ENCODE measurements at places on chromosomes 4 and X.

- DNase-seq: no peak
- H3K4me1 ChIP-seq: no peaks in the 10 kb centered on the region
- no peaks in the 10 kb centered on the region for H3K27me3 ChIP-seq
- no peak overlapping the region for H3K27ac ChIP-seq
Observed at GRCh38 chr4:20591571-20591970, 108.7 kb upstream of the PACRGL start.

DNA sequence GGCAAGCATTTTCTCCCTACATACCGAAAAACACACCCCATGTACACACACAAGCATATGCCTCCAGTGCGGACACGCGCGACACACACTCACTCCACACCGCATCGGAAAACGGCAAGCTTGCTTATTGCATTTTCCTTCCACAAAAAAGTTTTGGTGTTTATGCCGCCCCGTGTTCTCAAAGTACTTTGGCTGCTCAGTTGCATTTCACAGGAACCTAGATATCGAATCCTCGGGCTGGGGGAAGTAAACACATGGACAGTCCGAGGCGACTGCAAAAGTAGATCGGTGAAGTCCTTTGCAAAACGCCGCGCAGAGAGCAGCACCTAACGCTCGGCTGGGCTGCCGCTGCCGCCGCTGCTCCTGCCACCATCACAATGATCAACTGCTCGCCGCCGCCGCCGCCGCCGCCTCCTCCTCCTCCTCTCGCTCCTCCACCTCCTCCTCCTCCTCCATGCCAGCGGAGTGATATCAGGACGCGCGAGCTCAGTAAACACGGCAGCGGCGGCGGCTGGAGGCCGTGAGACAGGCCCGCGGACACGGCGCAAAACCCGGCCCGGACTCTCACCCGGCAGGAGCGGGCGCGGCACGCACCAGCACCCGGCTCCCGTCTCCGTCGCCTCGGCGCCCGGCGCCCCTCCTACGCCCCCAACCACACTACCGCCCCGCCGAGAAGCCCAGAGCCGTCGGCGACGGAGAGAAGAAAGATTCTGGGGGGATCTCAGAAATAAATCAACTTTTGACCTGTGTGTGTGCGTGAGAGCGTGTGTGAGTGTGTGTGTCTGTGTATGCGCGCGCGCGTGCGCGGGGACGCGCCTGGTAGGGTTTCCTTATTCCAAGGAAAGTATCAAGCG lies at the start of gene MAML3:
MAML3 (minus strand) TSS at position 467 of the 854 bp plus-strand sequence. CDS start 857 bp downstream, outside the sequence.
- DNase-seq: peak; percentile 98
- H3K4me1 ChIP-seq: no peaks in the 10 kb centered on the region
- no peaks in the 10 kb centered on the region for H3K36me3 ChIP-seq
- peak within 1 kb of the TSS; percentile 94 for H3K4me3 ChIP-seq
- H3K27ac ChIP-seq: peak within 1 kb of the TSS; percentile 97

GRCh38 chr4:683247-683897 lies 5.6 kb downstream of the SLC49A3 start:
- H3K36me3 ChIP-seq: no peaks in the 10 kb centered on the region
- no peak overlapping the region for H3K27ac ChIP-seq
- H3K4me1 ChIP-seq: peaks cover 1% of the 10 kb centered on the region
- H3K27me3 ChIP-seq: no peaks in the 10 kb centered on the region

DNA sequence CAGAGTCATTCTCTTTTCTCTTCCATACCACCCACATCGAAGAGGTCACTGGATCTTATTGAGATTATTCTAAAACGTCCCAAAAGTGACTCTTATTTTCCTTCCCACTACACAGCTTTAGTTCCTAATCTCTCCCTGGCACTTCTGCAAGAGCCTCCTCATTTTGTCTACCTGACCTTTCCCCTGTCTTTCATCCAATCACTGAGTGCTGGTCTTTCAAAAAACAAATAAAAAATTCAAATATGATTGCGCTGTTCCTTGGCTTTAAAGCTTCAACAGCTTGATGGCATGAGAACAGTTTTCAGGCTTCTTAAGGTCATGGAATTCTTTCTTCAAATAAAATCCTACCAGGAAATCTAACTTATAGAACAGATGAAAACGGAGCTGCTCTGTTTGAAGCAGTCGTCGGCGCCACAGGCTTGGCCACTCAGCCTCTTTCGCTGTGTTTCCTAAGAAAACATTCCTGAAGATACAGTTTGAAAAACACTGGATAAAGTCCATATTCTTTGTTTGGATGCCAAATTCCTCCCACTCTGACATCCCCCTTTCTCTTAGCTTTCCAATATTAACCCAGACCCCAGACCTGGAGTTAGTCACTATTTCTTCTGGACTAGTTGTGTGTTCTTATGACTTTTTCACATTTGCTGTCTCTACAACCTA lies 12.5 kb downstream of the SYTL5 start:
- no peak overlapping the region for H3K27ac ChIP-seq
- no peaks in the 10 kb centered on the region for H3K27me3 ChIP-seq
- no peak overlapping the region for H3K4me3 ChIP-seq
- H3K4me1 ChIP-seq: no peaks in the 10 kb centered on the region
- H3K36me3 ChIP-seq: no peaks in the 10 kb centered on the region

- no peak overlapping the region for H3K4me3 ChIP-seq
- DNase-seq: peak; percentile 8
- H3K36me3 ChIP-seq: no peaks in the 10 kb centered on the region
- H3K27ac ChIP-seq: no peak overlapping the region
- H3K4me1 ChIP-seq: no peaks in the 10 kb centered on the region
Observed at GRCh38 chrX:113470166-113470565, 629.5 kb upstream of the AMOT start.

- no peak overlapping the region for H3K27ac ChIP-seq
- H3K27me3 ChIP-seq: no peaks in the 10 kb centered on the region
- no peaks in the 10 kb centered on the region for H3K36me3 ChIP-seq
- H3K4me3 ChIP-seq: no peak overlapping the region
- DNase-seq: no peak
Observed at GRCh38 chr4:86831262-86832130, 17.7 kb downstream of the SLC10A6 start.

GRCh38 chrX:6732101-6732500 lies 197.2 kb upstream of the VCX3A start:
- no peaks in the 10 kb centered on the region for H3K4me1 ChIP-seq
- H3K4me3 ChIP-seq: no peak overlapping the region
- H3K27ac ChIP-seq: no peak overlapping the region
- H3K36me3 ChIP-seq: no peaks in the 10 kb centered on the region
- no peak for DNase-seq
- no peaks in the 10 kb centered on the region for H3K27me3 ChIP-seq

GRCh38 chr4:40337523-40337922 lies 2.4 kb downstream of the CHRNA9 start:
- H3K4me1 ChIP-seq: peaks cover 8% of the 10 kb centered on the region
- no peak for DNase-seq
- H3K4me3 ChIP-seq: no peak overlapping the region
- H3K27me3 ChIP-seq: no peaks in the 10 kb centered on the region

GRCh38 chrX:10244915-10245622 lies 88.3 kb downstream of the CLCN4 start:
- H3K27me3 ChIP-seq: no peaks in the 10 kb centered on the region
- no peak overlapping the region for H3K27ac ChIP-seq
- no peaks in the 10 kb centered on the region for H3K4me1 ChIP-seq
- no peak overlapping the region for H3K4me3 ChIP-seq
- H3K36me3 ChIP-seq: no peaks in the 10 kb centered on the region

DNA sequence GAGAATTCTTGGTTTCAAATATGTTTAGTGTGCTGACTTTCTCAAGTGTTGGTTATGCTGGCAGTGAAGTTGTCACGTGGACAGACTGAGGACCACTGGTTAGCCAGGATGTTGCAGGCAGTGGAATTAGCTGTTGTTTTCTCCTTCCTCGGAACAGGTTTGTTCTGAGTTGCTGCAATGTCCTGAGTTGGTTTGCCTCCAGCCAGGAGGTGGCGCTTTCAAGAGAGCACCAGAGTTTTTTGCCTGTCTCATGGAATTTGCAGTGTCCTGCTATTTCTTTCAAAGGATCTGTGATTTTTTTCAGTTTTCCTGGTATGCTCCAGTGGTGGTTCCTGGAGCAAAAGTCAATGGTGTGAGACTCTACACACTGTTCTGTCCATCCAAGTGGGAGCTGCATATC lies 158.1 kb upstream of the CXorf66 start:
- no peaks in the 10 kb centered on the region for H3K4me1 ChIP-seq
- no peaks in the 10 kb centered on the region for H3K36me3 ChIP-seq
- H3K27ac ChIP-seq: no peak overlapping the region
- H3K27me3 ChIP-seq: no peaks in the 10 kb centered on the region
- H3K4me3 ChIP-seq: no peak overlapping the region
- peak; percentile 44 for DNase-seq

DNA sequence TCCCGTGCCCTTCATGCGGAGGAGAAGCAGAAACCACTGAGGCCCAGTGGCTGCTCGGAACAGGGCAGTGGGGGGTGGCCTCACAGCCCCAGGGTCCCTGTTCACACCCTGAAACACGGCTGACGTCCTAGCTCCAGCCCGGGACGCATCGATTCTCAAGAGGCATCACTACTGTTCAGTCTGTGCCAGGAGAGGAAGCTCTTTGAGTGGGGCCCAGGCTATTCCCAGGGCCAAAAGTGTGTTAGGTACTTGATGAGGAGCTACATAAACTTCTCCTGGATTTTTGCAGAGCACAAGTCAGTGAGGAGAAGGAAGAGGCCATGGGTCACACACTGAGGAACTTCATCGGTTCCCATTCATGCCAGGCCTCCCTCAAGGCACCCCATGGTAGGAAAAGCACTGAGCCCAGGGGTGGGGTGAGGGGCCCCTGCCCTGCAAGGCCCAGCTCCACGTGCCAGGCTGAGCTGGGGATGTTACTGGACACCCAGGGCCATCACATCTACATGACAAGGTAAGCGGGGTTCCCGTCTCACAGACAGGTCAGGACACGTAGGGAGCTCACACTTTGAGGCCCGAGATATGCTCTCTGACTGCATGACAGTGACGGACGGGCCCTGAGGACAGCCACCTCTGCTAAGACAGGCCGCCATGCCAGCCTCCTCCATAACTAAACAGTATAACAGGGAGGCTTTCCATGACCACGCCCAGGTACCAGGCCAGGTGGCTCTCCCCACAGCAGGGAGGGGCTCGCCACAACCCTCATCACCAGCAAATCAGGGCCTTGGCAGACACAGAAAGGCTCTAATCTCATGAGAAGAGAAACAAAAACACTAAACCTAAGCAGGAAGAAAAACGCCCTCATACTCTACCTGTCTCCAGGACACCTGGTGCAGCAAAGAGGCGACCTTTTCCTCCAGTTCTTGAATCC lies 12.4 kb downstream of the TNIP2 start:
- H3K36me3 ChIP-seq: peaks cover 6% of the 10 kb centered on the region
- H3K4me1 ChIP-seq: no peaks in the 10 kb centered on the region
- DNase-seq: no peak
- no peak overlapping the region for H3K27ac ChIP-seq
- no peaks in the 10 kb centered on the region for H3K27me3 ChIP-seq
- no peak overlapping the region for H3K4me3 ChIP-seq

GRCh38 chr4:143701365-143701764 lies 890 bp upstream of the FREM3 start:
- H3K27me3 ChIP-seq: peaks cover 19% of the 10 kb centered on the region
- no peak for DNase-seq
- no peaks in the 10 kb centered on the region for H3K36me3 ChIP-seq
- H3K4me1 ChIP-seq: no peaks in the 10 kb centered on the region
- H3K27ac ChIP-seq: no peak overlapping the region
- H3K4me3 ChIP-seq: no peak overlapping the region

DNA sequence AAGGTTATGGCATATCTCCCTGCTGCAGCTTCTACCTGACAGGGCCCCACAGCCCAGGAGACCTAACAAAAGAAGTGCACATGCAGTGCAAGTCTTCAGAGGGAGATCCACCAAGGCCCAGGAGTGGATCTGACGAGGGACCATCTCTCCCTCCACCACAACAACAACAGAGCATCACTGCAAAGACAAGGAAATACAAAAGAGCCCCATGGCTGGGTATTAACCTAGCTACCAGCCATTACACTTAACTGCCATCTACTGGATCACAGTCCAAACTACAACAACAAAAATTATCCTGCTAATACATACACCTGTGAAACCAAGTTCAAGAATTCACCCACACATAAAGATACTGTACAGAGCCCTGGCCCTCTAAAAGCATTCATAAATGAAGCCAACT lies 280.2 kb upstream of the SLC7A11 start:
- no peaks in the 10 kb centered on the region for H3K4me1 ChIP-seq
- H3K4me3 ChIP-seq: no peak overlapping the region

- no peak for DNase-seq
- no peak overlapping the region for H3K27ac ChIP-seq
- no peaks in the 10 kb centered on the region for H3K4me1 ChIP-seq
- no peaks in the 10 kb centered on the region for H3K27me3 ChIP-seq
- no peak overlapping the region for H3K4me3 ChIP-seq
Observed at GRCh38 chr4:151291485-151291884, 14.5 kb downstream of the PRSS48 start.

- H3K4me1 ChIP-seq: no peaks in the 10 kb centered on the region
- H3K36me3 ChIP-seq: no peaks in the 10 kb centered on the region
- no peak for DNase-seq
- no peaks in the 10 kb centered on the region for H3K27me3 ChIP-seq
- no peak overlapping the region for H3K4me3 ChIP-seq
- no peak overlapping the region for H3K27ac ChIP-seq
Observed at GRCh38 chrX:113330416-113330815, 489.8 kb upstream of the AMOT start.

DNA sequence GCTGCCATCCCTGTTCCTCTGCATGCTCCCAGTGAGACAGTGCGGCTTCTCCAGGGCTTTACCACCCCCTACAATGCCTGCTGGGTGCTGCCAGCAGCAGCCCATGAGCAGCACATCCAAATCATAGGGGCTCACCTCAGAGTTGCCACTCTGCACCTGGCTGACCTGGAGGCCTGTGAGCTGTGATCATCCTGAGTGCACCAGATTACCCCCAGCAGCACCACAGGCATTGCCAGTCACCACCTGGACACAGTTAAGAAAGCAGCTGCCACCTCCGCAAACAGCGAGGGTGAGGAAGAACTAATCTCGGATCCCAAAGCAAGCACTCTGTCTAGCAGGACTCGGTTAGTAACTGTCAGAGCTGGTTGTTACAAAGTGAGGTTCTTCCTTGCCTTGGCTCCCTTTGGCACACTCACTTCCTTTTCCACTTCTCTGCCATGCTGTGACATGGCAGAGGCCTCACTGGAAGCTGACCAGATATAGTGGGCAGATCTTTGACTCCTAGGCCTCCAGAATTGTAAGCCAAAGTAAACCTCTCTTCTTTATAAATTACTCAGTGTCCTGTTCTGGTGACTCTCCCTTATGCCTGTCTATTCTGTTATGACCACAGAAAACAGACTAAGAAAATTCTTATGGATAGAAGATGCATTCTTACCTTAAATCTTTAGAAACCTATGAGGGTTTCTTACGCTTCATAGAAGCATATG lies 25.2 kb downstream of the LRIT3 start:
- no peak for DNase-seq
- no peaks in the 10 kb centered on the region for H3K36me3 ChIP-seq
- no peaks in the 10 kb centered on the region for H3K27me3 ChIP-seq
- no peak overlapping the region for H3K4me3 ChIP-seq

GRCh38 chrX:32448320-32448719 lies 763.0 kb downstream of the DMD start:
- H3K4me1 ChIP-seq: no peaks in the 10 kb centered on the region
- no peaks in the 10 kb centered on the region for H3K27me3 ChIP-seq
- H3K36me3 ChIP-seq: no peaks in the 10 kb centered on the region
- H3K27ac ChIP-seq: no peak overlapping the region
- H3K4me3 ChIP-seq: no peak overlapping the region
- DNase-seq: no peak

Measured in mesendoderm (in vitro differentiated cells).